Activated T-helper 1 cell treated with anti-CD3 and anti-CD28 coated beads, Interleukin-12 subunit alpha, Interleukin-12 subunit beta, Interleukin-2, Interleukin-4 antibody, amounts not matched to agents 30 ng/mL and 10 ng/mL and 1 ng/mL, durations not matched to agents 14 hours and 24 hours and 36 hours (primary cell): ENCODE measurements at places on chromosomes 2 and 18. TPM values are rescaled to one million over a fixed set of nuclear protein-coding genes. Genes with fewer than 3 reads are reported as not detected.

DNA sequence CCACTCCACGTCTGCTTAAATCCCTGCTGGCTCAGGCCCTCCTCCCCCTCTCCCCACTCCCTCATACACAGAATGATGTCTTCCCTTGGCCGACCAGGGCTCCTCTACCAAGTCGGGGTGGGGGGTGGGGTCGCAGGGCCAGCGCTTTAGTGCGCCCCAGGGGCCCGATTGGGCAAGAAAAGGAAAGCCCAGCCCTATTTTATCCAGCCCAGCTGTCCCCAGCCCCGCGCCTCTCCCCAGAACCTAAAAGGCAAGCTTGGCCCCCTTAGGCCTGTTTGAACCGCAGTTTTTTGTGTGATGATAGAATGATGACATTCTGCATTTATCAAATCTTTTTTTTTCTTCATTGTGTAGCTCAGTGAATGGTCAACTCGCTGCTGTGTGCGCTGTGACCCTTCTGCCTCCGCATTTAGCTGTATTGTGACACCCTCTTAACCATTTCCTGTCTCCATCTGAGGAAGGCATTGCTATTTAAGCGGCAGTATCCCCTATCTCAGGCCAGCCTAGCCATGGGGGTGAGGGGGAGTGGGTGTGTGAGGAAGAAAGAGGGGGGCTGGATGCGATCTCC, 231.4 kb downstream of the HAUS1 start:
- peaks cover 57% of the 10 kb centered on the region for H3K4me1 ChIP-seq
- peaks cover 41% of the 10 kb centered on the region for H3K27me3 ChIP-seq
- H3K27ac ChIP-seq = peak overlapping the region; percentile 8
- H3K36me3 ChIP-seq = peaks cover 1% of the 10 kb centered on the region
- peak overlapping the region; percentile 91 for H3K4me3 ChIP-seq

Gene MSH2
- 73.3 TPM in 2 replicates for total RNA-seq

Gene C2orf80
- total RNA-seq = not detected in 2 replicates

GRCh38 chr2:61229936-61230335, 67.9 kb downstream of the C2orf74 start:
- H3K27ac ChIP-seq = no peak overlapping the region
- peaks cover 44% of the 10 kb centered on the region for H3K36me3 ChIP-seq
- H3K27me3 ChIP-seq = no peaks in the 10 kb centered on the region
- no peak for DNase-seq

DNA sequence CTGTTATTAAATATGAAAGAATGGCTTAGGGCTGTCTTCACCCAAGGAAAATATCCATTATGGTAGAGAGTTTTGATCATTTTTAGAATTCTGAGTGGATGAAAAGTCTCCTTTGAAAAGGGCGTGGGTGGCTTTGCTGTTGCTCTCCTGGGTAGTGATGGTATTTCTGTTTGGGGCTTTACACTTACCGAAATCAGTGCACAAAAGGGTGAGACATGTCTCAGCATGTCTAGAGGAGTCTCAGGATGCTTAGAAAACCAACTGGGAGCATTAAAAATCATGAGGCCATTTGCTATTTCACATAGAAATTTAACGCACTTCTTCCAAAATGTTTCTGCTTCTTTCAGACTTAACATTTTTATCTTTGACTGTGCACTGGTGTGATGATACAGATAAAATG, 49.6 kb downstream of the ZCCHC2 start:
- peaks cover 89% of the 10 kb centered on the region for H3K36me3 ChIP-seq
- H3K4me1 ChIP-seq = peaks cover 59% of the 10 kb centered on the region
- peak overlapping the region; percentile 52 for H3K27ac ChIP-seq
- no peaks in the 10 kb centered on the region for H3K27me3 ChIP-seq

- H3K4me1 ChIP-seq = no peaks in the 10 kb centered on the region
- H3K27me3 ChIP-seq = peaks cover 6% of the 10 kb centered on the region
- H3K4me3 ChIP-seq = no peak overlapping the region
Observed at GRCh38 chr2:37774976-37775907, 103.8 kb upstream of the CDC42EP3 start.

GRCh38 chr18:29172756-29173067, 995.8 kb upstream of the CDH2 start:
- H3K4me3 ChIP-seq = no peak overlapping the region
- no peaks in the 10 kb centered on the region for H3K27me3 ChIP-seq
- no peak for DNase-seq
- no peak overlapping the region for H3K27ac ChIP-seq

Gene MARCHF7
- 76.5 and 80.3 TPM in 2 replicates for total RNA-seq

Gene FHL2
- 2.3 and 2.6 TPM in 2 replicates for total RNA-seq
